ENCODE measurements at places on chromosomes 13 and 19.

- DNase-seq: no peak
- peaks cover 40% of the 10 kb centered on the region for H3K4me1 ChIP-seq
- H3K27ac ChIP-seq: peak within 1 kb of the TSS; percentile 79
- no peaks in the 10 kb centered on the region for H3K27me3 ChIP-seq
Observed at GRCh38 chr19:12723641-12724426, at the start of gene TNPO2. Gene TNPO2 (minus strand): TSS chr19:12723932. CDS start chr19:12720977, 2,955 bp downstream.

DNA sequence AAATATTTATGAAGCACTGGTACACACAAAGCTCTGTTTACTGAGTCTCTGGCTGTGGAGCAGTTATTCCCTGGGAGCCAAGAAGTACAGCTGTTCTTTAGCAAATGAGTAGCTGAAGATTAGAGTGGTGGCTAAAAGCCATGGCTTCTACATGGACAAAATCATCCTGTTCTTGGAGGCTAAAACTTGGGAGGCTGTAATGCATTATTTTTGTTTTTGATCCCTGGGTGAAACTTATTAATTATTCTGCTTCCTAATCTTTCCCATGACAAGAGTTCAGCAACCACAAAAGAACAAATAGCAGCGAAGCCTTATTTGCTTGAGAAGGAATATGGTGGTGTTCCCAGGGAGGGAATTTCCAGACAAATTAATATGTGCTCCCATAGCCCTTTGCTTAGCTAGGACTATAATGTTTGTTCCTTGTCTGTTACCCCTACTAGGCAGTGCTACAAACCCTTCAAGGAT is 109.5 kb downstream of the DCT start:
- DNase-seq: peak; percentile 95
- no peaks in the 10 kb centered on the region for H3K27me3 ChIP-seq
- no peak overlapping the region for H3K27ac ChIP-seq

DNA sequence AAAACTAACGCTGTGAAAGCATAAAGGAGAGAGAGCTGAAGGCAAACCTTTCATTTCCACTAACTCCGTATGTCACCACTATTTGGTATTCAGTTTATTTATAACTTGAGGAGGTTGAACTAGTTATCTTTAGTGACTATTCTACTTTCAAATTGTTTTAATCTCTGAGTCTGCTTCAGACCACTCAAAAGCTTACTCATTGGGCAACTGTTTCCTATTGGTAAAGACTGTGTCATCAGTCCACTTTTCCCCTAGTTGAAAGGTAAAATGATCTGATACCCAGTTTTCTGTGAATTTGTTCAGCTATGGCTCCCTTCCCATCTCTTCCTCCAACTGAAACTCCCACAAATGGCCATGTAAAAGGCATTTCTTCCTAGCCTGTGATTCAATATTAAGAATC is 39.1 kb downstream of the TEX26 start:
- H3K36me3 ChIP-seq: no peaks in the 10 kb centered on the region
- H3K4me1 ChIP-seq: no peaks in the 10 kb centered on the region
- no peaks in the 10 kb centered on the region for H3K27me3 ChIP-seq
- H3K27ac ChIP-seq: no peak overlapping the region
- no peak for DNase-seq

DNA sequence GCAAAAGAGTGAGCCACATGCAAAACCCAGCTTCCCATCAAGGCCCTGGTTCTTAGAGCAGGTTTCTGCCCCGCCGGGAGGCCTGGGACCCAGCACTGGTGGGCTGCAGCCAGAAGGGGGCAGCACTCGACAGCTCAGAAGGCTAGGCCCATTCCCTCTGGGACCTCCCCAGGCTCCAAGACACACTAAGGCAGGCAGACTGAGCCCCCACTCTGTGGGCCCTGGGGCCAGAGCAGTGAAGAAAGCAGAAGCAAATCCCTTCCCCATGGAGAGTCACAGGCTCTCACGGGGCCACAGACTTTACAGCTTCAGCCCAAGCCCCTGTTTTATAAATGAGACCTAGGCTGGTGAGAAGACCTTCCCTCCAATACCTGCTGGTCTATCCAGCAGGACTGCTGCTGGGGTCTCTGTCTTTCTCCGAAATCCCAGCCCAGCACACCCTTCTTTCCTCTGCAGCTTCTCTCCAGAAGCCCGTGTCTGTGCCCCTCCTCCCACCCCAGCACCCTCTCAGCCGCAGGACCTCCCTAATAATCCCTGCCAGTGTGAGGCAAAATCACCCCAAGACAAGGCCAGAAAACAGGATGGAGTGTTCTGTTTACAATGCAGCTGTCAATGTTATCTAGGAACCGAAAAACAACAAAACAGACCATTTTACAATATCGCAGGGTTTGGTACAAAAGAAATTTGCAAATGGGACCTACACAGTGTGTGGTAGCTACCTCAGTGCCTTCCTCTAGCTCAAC is 109.3 kb downstream of the ABCC4 start:
- DNase-seq: peak; percentile 91
- no peaks in the 10 kb centered on the region for H3K4me1 ChIP-seq
- no peaks in the 10 kb centered on the region for H3K27me3 ChIP-seq
- H3K36me3 ChIP-seq: no peaks in the 10 kb centered on the region
- no peak overlapping the region for H3K27ac ChIP-seq

- H3K27ac ChIP-seq: no peak within 1 kb of the TSS
- H3K36me3 ChIP-seq: no peaks in the 10 kb centered on the region
- peaks cover 100% of the 10 kb centered on the region for H3K27me3 ChIP-seq
- H3K4me1 ChIP-seq: peaks cover 20% of the 10 kb centered on the region
- no peak for DNase-seq
Observed at GRCh38 chr13:27919934-27920676, at the start of gene PDX1. Gene PDX1 (plus strand): TSS chr13:27920000. CDS start chr13:27920139, 139 bp downstream.

- DNase-seq: no peak
- no peak overlapping the region for H3K4me3 ChIP-seq
- H3K36me3 ChIP-seq: no peaks in the 10 kb centered on the region
- no peaks in the 10 kb centered on the region for H3K4me1 ChIP-seq
- H3K27ac ChIP-seq: no peak overlapping the region
Observed at GRCh38 chr13:66826398-66826797, 403.7 kb downstream of the PCDH9 start.

GRCh38 chr19:35788205-35788960 is 13.0 kb downstream of the ARHGAP33 start:
- no peak for DNase-seq
- H3K36me3 ChIP-seq: peaks cover 34% of the 10 kb centered on the region
- H3K27ac ChIP-seq: no peak overlapping the region
- no peak overlapping the region for H3K4me3 ChIP-seq
- H3K4me1 ChIP-seq: no peaks in the 10 kb centered on the region

- H3K4me3 ChIP-seq: no peak overlapping the region
- no peaks in the 10 kb centered on the region for H3K27me3 ChIP-seq
- no peaks in the 10 kb centered on the region for H3K36me3 ChIP-seq
- H3K27ac ChIP-seq: no peak overlapping the region
- no peak for DNase-seq
- H3K4me1 ChIP-seq: no peaks in the 10 kb centered on the region
Observed at GRCh38 chr13:78977311-78977710, 318.4 kb upstream of the OBI1 start.

DNA sequence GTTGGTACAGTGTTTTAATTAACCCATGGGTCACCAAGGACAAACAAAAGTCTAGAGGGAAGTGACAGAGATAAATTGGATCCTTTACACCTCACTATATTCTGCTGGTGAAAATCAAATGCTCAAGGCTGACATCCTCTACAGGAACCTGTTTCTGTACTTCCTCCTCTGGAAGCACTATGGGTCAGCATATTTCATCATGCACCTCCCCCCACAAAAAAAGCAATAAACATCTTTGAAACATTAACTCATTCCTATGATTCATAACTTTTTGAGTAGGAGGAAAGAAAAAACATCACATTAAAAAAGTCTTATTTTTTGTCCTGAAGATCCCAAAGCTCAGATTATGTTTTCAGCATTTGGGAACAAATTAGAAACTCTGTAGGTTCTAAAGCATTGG is 588.3 kb upstream of the SGCG start:
- DNase-seq: no peak
- no peak overlapping the region for H3K4me3 ChIP-seq
- H3K4me1 ChIP-seq: no peaks in the 10 kb centered on the region
- H3K36me3 ChIP-seq: no peaks in the 10 kb centered on the region
- H3K27me3 ChIP-seq: no peaks in the 10 kb centered on the region

- DNase-seq: peak; percentile 89
- H3K27me3 ChIP-seq: no peaks in the 10 kb centered on the region
- H3K4me3 ChIP-seq: no peak overlapping the region
- no peak overlapping the region for H3K27ac ChIP-seq
Observed at GRCh38 chr19:4172861-4173473, 9.4 kb downstream of the SIRT6 start.

GRCh38 chr19:2336528-2337328 is 8.2 kb downstream of the SPPL2B start:
- H3K36me3 ChIP-seq: peaks cover 41% of the 10 kb centered on the region
- H3K27me3 ChIP-seq: no peaks in the 10 kb centered on the region
- no peak overlapping the region for H3K27ac ChIP-seq
- H3K4me3 ChIP-seq: no peak overlapping the region
- H3K4me1 ChIP-seq: peaks cover 19% of the 10 kb centered on the region

DNA sequence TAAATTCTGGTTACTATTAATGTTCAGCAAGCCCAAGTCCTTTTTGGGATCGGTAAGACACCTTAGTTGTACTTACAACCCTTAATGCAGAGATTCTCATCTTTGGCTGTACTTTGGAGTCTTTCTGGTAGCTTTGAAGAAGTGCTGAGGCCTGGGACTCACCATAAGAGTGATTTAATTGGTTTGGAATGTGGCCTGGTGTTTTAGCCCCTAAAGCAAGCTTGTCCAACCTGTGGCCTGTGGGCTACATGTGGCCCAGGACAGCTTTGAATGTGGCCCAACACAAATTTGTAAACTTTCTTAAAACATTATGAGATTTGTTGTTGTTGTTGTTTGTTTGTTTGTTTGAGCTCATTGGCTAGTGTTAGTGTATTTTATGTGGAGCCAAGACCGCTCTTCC is 215.3 kb downstream of the ZIC5 start:
- no peak for DNase-seq
- H3K36me3 ChIP-seq: no peaks in the 10 kb centered on the region
- no peaks in the 10 kb centered on the region for H3K27me3 ChIP-seq
- H3K27ac ChIP-seq: no peak overlapping the region
- H3K4me1 ChIP-seq: no peaks in the 10 kb centered on the region
- H3K4me3 ChIP-seq: no peak overlapping the region

- H3K36me3 ChIP-seq: peaks cover 5% of the 10 kb centered on the region
- no peak overlapping the region for H3K4me3 ChIP-seq
- peaks cover 11% of the 10 kb centered on the region for H3K4me1 ChIP-seq
- H3K27ac ChIP-seq: no peak overlapping the region
- H3K27me3 ChIP-seq: no peaks in the 10 kb centered on the region
- no peak for DNase-seq
Observed at GRCh38 chr19:33405254-33405552, 31.7 kb downstream of the CEBPG start.

DNA sequence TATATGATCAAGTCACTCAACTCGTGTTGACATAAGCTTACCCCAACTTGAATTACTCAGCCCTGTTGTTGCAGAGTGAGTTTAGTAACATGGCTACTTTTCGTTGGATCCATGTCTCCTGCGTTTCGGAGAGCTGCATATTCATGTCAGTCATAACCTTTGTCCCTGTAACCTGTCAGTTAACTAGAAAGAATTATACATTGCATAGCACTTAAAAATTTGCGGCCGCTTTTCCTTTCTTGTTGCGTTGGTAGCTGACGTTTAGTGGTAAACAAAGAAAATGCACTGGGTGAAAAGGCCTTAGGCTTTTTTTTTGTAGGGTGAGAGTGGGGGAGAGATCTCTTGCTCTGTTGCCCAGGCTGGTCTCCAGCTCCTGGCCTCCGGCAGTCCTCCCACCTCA is 14.2 kb downstream of the ZNF507 start:
- H3K27me3 ChIP-seq: no peaks in the 10 kb centered on the region
- H3K4me1 ChIP-seq: no peaks in the 10 kb centered on the region
- DNase-seq: no peak
- no peak overlapping the region for H3K4me3 ChIP-seq

DNA sequence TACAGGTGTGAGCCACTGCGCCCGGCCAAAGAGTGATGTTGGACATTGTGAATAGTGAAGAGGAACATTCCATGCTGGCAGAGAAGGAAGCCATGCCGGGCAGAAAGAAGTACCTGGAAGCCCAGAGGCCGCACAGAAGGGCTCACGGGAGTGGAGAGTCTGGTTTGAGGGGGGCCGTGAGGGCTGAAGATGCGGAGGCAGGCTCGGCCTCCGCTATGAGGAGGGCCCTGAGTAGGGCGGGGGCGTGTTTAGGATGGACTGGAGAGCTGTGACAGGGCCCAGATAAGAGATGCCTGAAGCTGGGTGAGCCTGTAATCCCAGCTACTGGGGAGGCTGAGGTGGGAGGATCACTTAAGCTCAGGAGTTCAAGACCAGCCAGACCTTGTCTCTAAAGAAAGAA is 1.6 kb downstream of the JOSD2 start:
- peaks cover 9% of the 10 kb centered on the region for H3K4me1 ChIP-seq
- no peak overlapping the region for H3K27ac ChIP-seq
- DNase-seq: no peak
- peaks cover 10% of the 10 kb centered on the region for H3K27me3 ChIP-seq

- no peaks in the 10 kb centered on the region for H3K36me3 ChIP-seq
- H3K27me3 ChIP-seq: no peaks in the 10 kb centered on the region
- peaks cover 2% of the 10 kb centered on the region for H3K4me1 ChIP-seq
Observed at GRCh38 chr13:43986421-43986981, 106.8 kb downstream of the LACC1 start.

DNA sequence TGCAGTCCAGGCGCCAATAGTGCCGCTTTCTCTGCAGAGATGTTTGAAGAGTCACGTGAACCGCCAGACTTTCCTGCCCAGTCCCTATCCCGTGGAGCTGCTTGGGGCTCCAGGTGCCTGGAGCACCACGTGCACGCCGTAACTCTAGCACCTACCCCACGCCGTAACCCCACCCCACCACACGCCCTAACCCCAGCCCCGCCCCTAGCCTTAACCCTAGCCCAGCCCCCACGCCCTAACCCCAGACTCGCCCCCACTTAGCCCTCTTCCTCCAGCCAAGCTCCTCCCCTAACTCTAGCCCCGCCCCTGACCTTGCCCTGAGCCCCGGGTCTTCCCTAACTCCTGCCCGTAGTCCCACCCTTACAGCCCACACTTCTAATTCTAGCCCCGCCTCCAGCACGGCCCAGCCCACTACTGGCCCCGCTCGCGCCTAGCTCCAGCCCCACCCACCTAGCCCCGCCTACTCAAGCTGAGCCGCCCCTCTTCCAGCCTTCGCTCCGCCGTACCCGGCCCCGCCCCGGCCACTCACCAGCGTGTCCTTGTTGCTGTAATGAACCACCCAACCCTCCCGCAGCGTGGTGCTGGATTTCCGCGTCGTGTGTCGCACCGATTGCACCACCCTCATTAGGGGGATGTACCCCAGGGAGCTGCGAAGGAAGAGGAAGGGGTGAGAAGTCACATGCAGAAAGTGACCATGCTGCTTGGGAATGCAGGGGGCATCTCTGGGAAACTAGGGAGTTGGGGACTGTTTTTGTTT is 19.5 kb downstream of the PRKD2 start:
- H3K4me3 ChIP-seq: no peak overlapping the region
- peaks cover 8% of the 10 kb centered on the region for H3K4me1 ChIP-seq
- H3K27me3 ChIP-seq: no peaks in the 10 kb centered on the region
- H3K36me3 ChIP-seq: no peaks in the 10 kb centered on the region
- no peak overlapping the region for H3K27ac ChIP-seq
